Fibroblast of gingiva (primary cell): ENCODE measurements at places on chromosomes 11 and 22.

DNA sequence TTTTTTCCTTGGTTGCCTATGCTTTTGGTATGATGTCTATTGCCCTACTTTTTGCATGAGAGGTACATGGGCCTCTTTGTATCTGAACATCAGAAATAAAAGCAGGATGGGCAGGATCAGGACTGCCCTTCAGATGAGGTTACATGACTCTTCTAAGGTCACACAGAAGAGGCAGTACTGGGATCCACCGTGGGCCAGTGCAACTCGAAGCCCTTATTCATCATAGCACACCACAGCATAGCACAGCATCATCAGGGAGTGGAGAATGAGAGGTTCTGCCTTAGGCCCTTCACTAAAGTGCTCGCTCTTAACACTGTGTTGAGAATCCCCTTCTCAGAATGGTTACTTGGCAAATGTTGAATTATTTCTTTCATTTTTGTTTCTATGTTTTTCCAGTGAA, 88.3 kb downstream of the C22orf31 start:
- DNase-seq: no peak

DNA sequence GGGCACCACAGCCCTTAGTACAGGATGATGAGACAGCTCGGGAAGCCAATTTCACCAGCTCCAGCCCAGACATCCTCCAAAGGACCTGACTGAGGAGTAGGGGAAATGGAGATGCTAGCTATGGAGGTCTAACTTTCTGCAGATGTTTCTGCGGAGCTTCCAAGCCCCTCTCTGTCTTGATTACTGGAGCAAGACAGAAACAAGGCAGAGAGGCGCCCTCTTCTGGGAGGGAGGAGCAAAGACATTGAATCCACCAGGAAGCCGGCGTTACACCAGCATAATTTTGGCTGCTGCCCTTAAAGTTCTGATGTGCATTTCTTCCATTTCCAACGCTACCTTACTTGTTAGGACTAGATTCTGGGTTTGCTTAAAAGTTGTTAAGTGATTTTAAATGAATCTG, 107.3 kb upstream of the HSD17B12 start:
- no peak for DNase-seq

- DNase-seq: no peak
Measured at GRCh38 chr22:48207919-48208535, 1445.6 kb downstream of the TBC1D22A start.

GRCh38 chr11:93220078-93220477, 22.3 kb upstream of the SLC36A4 start:
- DNase-seq: no peak

DNA sequence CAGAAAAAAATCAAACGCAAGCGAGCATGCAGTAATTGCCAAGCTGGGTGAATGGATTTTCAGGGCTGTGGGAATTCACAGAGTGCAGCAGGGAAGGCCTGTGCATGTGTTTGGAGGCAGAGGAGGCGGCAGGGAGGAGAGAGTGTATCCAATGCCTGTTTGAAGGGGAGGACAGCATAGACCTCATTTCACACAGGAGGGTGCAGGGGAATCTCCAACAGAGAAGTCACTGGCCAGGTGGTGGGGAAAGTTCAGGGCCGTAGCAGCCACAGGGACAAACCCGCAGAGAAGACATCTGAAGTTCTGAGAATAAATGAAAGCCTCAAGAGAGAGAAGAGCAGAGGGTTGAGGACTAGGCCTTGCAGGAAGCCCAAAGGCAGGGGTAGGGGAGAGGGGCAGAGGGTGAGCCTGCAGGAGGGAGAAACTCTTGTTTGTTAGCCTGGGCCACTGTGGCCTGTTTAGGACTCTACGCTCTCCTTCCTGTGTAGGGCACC, 19.2 kb upstream of the KDM2A start:
- DNase-seq: no peak

DNA sequence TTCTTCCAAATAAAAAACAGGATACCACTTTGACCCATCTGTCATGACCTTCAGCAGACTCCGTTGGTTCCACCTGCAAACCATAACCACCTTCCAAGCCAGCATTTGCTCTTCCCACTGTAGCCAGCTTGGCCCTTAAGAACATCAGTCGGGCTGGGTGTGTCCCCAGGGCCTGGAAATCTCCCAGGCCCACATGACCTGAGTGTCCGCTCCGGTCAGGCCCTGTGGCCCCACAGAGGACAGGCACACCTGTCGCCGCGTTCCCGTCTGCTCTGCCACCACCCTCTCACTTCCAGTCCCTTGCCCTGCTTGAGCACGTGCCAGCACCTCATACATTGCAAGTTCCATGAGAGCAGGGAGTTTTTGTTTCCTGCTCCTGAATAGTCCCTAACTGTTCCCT, 65.7 kb upstream of the PITPNB start:
- DNase-seq: no peak

- no peak for DNase-seq
Measured at GRCh38 chr11:61024938-61025820, 53.7 kb downstream of the CD6 start.

DNA sequence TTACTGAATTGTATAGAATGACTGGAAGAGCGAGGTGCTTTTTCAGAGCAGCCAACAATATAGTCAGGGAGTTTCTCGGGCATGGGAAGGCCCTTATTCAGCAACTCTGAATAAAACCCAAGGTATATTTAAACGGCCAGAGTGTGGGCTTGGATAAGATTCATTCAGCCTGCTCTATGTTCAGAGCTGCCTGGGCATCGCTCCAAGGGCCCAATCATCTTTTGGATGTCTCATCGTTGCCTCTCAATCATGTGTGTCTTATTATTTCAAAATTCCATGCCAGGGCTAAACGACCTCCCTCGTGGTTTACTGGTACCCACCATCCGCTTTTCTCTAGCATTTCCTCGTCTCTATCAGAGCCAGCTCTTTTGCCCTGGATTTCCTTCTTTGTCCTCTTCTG, 19.5 kb upstream of the NTM start:
- no peak for DNase-seq

DNA sequence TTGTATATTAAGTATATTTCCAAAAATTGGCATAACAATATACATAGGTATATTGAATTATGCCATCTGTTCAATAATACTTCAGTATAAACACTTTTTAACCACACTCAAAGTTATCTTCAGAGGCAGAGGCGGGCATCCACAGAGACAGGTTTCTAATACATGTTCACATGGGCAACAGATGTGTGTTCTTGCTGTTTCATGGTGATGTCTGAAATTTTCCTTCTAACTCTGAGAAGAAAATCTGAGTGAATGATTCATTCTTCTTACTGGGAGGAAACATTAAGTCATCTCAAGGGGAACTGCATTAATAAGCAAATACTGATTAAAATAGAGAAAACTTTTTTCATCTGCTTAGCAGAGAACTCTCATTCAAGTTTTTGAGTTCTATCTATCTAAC, 1074.5 kb downstream of the LRRC4C start:
- DNase-seq: peak; percentile 75

GRCh38 chr11:44813401-44813800, 86.6 kb downstream of the TSPAN18 start:
- DNase-seq: no peak

DNA sequence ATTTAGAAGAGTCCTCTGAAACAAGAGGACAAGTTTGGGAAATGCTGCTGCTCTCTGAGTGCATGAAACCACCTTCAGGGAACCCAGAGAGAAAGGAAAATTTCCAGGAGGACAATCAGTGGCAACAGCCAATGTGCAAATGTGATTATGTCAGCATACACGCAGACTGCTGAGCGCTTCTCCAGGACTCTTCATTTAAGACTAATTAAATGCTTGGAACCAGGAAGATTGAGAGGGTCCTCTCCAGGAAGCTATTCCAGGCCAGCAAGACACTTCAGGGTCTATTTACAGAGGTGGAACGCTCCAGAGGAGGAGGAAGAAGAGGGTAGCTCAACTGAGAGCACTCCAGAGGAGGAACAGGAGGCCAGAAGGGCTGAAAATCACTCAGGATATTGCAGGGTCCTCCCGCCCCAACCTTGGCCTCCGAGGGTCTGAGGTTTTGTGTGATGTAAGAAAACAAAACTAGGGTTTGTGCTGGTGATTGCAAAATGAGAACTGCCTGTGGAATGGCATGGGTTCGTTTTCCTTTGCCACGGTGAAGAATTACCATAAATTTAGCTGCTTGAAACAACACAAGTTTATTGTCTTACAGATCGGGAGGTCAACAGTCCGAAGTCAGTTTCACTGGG, 14.1 kb upstream of the HTR3A start:
- no peak for DNase-seq

- no peak for DNase-seq
Measured at GRCh38 chr22:49209452-49210195, 618.0 kb downstream of the BRD1 start.

DNA sequence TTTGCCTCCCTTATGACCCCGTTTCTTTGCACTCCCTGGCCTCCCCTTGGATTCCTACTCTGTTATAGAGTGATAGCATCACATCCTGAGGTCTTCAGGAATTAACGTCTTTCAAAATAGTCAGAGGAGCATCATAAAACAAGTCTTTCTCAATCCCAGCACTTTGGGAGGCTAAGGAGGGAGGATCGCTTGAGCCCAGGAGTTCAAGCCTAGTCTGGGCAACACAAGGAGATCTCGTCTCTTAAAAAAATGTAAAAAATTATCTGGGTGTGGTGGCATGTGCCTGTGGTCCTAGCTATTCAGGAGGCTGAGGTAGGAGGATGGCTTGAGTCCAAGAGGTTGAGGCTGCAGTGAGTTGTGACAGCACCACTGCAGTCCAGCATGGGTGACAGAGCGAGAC, 68.7 kb upstream of the AMPD3 start:
- no peak for DNase-seq

- no peak for DNase-seq
Measured at GRCh38 chr11:71538666-71538990, 803 bp downstream of the KRTAP5-8 start.

DNA sequence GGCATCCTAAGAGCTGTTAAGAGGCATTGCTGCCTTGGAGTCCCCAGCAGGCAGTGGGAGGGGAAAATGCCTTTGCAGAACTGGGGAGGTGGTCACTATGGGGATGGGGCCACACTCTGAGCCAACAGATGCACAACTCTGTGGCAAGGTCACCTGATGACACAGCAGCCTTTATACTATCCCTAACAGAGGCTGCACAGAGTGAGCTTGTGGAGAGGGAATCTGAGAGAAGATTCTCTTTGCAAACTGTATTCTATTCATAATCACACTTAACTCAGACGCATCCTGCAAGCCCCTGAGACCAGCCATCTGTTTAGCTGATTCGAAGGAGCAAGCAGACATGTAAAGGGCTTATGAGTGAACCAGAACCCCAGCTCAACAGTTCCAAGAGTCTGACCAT, 49.0 kb upstream of the TTC12 start:
- no peak for DNase-seq

- DNase-seq: no peak
Measured at GRCh38 chr11:36193290-36193619, 96.0 kb downstream of the COMMD9 start.

DNA sequence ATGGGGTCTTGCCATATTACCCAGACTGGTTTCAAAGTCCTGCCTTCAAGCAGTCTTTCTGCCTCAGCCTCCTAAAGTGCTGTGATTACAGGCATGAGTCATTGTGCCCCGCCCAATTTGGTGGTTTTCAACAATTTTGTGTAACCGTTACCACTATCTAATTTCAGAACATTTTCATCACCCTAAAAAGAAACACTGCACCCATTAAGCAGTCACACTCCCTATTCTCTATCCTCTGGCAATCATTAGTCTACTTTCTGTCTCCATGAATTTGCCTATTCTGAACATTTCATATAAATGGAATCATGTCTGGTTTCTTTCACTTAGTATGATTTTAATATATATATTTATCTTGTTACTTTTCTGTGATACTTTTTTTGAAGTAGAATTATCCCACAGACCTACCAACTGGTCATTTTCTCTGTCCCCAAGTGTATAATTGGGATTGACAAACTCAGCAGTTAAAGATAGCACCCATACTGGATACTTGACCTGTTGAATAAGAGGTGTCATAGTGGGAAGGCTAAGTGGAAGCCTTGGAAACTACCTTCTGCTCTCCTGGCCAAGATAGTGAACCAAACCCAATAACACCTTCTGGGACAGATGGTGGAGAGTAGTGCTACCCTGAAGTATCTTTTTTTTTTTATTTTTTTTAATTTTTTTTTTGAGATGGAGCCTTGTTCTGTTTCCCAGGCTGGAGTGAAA, 64.8 kb downstream of the STIM1 start:
- DNase-seq: peak; percentile 83

- no peak for DNase-seq
Measured at GRCh38 chr11:18229501-18229900, 7.1 kb downstream of the SAA4 start.

DNA sequence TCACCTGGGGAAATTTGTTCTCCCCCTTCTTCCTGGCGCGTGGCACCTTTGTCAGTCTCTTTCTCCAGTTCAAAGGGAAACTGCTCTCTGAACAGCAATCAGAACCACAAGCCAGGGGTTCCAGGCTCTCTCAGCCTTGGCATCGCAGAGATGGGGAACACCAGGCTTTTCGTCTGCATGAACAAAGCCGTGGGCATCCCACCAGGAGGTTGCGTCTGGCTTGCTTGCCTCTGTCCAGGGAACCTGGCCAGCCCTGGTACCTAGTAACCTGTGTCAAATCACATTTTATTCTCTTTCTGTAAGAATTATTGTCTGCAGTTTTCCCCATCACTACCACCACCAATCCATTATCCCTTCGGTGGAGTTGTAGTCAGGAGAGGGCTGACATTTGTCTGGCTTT, 107.0 kb downstream of the WNT7B start:
- no peak for DNase-seq

- DNase-seq: no peak
Measured at GRCh38 chr22:46774253-46774979, 12.0 kb downstream of the TBC1D22A start.

DNA sequence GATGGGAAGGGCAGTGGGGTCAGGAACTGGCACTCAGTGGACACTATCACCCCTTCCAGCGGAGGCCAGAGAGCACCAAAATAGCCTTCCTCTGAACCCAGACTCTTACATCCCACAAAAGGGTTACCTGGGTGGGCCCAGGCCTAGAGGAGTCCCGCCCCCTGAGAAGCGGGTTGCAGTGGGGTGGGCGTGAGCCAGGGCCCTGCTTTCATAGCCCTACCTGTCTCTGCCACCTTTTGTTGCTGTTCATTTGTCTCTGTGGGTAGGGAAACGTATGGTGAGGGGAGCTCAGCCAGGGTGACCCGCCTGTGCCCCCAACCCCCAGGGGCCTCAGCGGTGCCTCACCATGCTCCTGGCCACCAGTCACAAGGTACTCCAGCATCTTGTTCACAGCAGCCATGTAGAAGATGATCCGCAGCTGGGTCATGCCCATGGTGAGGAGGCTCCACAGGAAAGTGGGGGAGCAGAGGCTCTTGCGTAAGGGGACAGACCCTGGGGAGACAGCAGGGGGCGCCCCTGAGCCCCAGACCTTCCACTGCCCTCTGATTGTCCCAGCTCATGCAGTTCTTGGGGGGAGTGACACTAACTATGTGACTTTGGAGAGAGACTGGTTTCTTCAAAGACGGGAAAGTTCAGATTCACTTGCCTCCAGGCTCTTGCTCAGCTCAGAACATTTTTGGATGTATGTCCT, 24.0 kb downstream of the SLC43A1 start:
- peak; percentile 12 for DNase-seq
